ENCODE measurements at places on chromosomes 4 and X.

DNA sequence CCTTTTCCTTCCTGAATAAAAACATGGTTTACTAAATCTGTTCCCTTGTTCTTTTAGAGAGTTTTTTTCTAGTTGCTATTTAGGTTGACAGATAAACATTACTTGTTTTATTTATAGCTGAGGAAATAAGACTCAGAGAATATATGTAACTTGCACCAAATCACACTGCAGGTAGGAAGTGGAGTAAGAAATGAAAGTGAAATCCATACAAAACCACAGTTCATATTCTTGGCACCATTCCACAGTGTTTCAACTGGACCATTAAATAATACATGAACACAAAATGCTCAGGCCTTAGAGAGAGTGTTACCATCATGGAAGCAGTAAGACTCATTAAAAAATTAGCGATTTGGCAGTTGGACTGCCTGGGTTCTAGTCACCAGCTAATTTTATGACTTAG is 326.9 kb upstream of the SLIT2 start:
- DNase-seq: no peak

DNA sequence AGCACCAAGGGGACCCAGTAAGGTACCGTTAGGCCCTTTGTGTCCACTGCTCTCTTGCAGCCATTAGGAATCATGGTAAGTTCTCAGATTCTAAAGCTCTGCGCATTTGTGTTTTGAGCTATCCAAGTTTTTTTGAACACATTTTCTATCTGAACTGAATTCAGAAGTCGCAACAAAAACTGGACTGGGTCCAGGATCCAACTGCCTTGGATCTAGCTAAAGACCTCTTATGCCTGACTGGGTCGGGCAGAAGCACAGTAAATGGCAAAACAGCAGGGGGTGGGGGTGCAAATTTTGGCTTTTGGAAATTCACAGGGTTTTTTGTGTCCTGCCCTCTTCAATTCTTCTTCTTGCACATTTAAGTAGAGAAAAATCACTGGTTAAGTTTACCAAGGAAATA is 30.0 kb downstream of the RCHY1 start:
- DNase-seq: no peak

DNA sequence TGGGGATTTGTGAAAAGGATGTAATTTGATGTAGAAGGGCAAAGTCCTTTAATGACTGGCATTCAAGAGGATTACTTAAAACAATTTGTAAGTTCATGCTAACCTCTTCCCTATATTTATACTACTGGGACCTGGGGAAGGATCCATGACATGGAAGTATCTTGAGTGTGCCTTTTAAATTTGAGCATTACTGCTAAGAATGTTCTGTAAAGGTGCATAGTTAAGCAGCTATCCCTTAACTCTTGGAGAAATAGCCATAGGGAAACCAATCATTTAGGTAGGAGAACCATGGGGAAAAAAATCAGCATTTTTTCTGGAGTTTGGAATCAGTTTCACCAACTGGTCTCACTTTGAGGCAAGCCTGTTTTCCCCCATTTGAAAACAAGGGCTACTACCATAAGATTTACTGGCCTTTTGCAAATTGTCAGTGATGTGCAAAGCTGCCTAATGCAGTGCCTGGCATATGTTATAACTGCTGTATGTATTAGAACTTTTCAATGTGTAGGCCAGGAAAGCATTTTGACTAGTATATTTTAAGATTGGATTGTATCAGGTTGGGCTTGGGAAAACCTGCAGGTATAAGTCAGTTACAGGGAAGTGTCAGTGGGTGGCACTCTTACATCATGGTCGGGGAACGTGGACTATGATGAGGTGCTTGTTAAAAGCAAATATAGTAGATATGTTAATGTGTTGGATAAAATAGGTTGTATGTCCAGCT is 72.1 kb downstream of the PRSS12 start:
- DNase-seq: peak; percentile 57

- no peak for DNase-seq
These were observed 11.3 kb upstream of the DRP2 start for GRCh38 chrX:101208152-101208905.

GRCh38 chr4:150218447-150218846 is 140.2 kb downstream of the DCLK2 start:
- no peak for DNase-seq

DNA sequence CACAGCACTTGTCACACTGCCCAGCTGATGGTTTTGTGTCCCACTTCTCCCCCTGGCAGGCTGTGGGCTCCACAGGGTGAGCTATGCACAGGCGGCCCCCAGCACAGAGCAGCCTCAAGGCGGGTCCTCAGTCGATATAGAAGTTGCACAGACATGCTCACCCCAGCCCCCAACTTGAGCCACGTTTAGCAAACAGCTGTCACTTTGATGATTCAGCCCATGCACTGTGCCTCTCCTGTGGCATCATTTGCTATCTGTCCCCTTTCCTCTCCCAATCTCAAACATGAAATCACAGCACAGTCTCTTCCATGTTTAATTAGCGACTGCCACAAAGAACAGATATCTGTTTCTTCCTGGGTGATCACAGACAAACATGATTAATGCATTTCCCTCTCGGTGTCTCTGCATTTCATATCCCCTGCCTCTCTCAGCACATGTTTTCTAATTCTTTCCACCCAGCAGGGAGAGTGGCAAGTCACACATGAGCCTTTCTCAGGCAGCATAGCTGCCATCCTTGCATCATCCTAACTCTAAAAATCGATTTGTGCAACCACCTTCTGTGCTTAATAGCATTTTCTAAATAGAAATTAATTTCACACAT is 204.9 kb downstream of the EVC2 start:
- no peak for DNase-seq

- DNase-seq: no peak
These were observed 468.4 kb upstream of the PRKX start for GRCh38 chrX:4181782-4182407.

DNA sequence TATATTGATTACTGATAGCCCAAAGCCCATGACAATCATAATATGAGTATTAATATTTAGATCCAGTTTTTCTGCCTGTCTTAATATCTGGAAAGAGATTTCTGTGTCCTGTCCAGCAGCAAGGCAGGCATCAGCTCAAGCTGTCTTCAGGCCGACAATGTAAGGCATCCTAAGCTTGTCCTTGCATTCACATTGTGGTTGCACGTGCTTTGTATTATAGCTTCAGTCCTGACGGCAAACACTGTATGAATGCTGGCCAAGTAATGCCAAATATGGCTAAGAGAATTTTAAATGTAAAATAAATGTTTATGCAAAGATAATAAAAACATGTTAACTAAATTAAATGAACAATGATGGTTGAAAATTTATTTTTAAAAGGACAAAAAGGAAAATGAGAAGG is 255.7 kb upstream of the RPS6KA3 start:
- DNase-seq: no peak

DNA sequence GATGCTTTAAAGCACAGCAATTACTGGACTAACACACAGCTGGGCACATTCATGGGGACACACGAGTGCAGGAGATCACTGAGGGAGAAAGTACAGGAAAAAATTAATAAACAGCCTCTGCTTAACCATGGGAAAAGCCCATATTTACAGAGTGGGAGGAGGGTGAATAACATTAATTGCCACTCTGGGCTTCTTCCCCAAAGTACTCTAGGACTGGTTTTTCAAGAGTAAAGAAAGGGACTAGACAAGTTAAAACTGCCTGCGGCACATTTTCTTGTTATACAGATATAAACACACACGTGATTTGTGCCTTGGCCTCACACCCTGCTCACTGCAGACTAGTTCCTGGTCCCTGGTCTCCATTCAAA is 179.7 kb upstream of the TET2 start:
- DNase-seq: no peak

- no peak for DNase-seq
These were observed 34.6 kb downstream of the SEPTIN11 start for GRCh38 chr4:76984127-76984526.

DNA sequence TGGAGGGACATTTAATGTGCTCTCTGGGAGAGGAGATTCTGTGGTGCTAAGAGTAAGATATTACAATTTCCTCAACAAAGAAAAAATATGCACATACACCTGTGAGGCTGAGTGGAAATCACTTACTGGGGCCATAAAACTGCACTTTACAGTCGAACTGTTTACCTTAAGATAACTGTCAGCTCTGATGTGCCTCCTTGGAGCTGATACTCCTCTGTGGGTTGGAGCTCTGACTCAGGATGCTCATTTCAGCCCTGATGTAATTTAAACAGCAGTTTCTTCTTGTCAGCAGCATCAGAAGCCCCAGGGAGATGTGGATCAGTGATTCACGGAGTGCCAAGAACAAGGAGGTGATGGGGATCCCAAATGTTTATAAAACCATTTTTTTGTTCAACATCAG is 241.9 kb upstream of the SFRP2 start:
- DNase-seq: no peak

DNA sequence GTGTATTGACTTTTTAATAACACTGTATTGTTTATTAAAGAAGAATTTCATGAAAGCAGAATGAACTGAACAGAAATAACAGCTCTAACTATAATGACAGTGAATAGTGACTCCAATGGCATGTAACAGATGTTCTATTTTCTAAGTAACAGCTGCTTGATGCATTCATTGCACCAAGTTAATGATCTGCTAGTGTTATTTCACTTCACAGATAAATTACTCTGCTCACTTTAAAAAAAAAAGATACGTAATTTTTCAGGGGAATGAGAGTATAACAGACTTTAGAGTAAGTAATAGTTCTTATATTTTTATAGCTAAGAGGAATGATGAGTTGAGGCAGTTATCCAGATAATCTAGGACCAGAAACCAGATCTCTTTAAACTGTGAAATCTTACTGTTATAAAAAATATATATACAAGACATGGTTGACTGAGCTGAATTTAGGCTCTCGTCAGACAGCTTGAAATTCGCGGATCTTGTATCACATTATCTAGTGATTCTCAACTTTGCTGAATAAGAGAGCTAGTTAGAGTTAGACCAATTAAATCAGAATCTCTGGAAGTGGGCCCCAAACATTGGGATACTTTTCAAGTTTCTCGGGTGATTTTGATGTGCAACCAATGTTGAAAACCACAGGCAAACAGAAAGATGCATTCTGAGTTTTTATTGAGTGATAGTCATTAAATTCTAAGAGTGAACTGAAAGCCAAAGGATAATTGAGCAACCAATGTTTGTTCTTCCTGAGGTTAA is 840.7 kb downstream of the DMD start:
- DNase-seq: peak; percentile 66

DNA sequence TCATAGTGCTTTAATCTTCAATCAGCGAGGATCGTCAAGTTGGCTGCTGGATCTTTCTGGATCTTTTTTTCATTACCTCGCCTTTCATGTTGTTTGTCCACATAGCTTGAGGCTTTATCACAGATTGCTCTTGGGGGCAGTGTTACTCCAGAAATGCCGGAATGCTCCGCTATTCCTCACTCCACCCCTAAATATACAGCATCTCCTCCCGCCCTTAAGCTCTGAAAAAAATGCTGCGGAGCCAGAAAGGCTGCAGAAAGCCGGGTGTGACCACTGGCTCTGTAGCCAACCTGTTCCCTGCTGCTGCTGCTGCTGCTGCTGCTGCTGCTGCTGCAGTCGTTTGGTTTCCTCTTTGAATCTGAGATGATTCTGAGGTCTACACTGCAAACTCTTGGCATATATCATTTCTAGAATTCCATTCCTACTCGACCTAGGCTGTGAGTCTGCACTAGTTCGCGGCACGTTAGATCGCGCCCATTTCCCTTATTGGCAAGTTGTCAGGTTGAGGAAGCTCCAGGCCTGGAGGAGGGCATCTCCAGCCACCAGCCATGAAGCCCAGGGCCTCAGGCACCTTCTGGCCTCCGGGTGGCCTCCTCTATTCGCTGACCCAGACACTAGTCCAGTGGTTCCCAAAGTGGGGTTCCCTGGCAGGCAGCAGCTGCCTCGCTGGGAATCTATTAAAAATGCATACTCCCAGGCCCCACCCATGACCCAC is 34.2 kb downstream of the WDR13 start:
- peak; percentile 84 for DNase-seq

GRCh38 chr4:14149176-14150053 is 521.9 kb upstream of the BOD1L1 start:
- DNase-seq: peak; percentile 83

DNA sequence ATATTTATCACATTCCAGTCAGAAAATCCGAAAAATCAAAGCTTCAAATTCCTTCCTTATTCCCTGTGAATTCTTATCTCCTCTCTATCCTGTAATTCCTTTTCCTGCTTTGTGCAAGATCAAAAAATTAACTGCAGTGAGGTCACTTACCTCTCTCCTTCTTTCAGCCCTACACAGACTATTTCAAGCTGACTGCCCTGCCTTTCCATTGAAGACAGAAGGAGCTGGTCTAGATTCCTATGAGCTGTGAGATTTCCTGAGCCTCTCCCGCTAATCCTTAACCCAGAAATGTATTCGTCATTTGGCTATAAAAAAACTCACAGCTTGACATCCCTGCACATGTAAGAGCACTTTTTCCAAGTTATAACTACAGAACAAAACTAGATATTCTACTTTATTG is 26.6 kb downstream of the TRIML2 start:
- no peak for DNase-seq

DNA sequence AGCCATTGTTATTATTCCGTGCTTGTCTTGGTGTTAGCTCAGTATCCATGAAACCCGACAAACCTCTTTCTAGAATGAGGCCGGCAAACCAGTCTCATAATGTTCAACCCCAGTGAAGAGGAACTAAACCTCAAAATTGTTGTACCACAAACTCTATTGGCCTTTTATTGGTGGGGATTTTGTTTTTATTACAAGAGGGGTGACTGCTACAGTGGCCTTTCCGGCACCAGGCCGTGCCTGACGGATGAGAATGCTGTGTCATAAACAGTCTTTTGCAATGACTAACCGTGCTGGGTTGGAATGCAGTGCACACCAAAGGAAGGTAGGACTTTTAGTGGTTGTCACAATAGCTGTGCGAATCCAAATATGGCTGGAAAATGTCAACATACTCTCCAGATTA is 60.8 kb downstream of the SHROOM2 start:
- no peak for DNase-seq

DNA sequence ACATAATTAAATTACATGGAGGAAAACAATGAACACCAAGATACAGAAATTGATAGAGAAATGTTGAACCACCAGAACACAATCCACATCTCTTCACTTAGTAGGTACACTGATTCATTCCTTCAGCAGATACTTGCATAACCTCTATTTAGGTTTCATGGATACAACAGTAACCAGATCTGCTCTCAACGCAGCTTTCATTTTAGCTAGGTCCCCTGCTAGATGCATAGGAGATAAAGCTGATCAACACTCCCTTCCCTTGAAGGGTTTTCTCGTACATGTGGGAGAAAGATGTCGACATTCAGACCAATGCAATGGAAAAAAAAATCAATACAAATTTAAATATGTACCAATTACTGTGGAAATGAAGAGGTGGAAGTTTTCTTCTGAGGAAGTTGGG is 37.3 kb downstream of the UNC5C start:
- no peak for DNase-seq

DNA sequence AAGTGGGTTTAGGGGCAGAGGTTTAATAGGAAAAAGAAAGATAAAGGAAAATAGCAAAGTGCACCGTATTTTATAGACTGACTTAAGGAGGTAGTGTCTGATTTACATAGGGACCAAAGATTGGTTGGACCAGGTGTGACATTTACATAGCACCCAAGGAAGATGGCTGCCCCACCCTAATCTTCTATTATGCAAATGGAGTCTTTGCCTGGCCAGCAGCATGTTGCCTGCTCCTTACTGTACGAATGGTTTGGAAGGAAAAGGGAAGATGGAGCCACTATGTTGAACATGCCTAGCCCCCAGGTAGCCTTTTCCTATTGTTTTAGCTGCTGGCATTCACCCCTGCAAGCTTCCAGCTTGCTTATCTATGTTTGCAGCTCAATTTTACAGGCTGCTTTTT is 146.2 kb upstream of the PDE5A start:
- DNase-seq: no peak

Measured in right lung (tissue), 10 donors.